Sciatic nerve (tissue), 2 donors: ENCODE measurements at places on chromosomes 1 and 21.

DNA sequence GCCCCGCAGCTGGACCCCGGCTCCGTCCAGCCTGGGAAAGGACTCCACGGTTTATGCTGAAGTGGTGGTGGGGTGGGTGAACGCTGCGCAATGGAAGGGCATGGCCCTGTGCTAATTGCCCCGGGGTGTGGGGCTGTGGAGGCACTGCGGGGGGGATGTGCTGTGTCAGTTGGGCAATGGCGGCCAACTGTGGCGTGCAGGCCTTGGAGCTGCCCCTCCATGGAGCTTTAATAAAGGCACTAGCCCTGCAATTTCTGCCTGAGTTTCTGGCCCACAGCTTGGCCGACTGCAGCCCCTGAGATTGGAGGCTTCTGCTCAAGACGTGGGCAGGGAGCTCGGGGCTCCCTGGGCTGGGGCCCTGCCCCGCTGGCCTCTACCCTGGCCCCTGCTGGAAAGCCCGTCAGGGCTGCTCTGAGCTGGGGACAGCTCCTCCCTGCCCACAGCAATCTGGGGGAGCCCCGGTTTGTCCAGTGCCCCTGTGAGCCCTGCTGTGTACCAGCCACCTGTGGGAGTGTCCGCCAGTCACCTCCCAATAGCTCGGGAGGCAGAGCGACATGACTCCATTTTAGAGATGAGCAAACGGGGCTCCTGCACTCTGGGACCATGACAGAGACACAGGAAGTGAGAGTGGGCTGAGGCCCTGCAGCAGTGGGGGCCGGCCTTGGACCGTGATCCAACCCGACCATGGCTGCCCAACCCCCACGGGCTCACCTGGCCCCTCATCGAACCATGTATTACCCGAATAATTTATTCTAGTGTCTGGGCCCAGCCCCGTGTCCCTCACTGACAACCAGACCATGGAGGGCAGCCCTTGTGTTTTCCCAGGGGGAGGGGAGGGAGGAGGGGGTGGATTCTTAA lies 8.7 kb upstream of the TNFRSF14 start:
- no peak for DNase-seq

GRCh38 chr1:241847796-241848685 lies at the start of gene EXO1:
EXO1 (plus strand) TSS chr1:241848204; CDS start chr1:241850426, 2,222 bp downstream.
- peak; percentile 89 for DNase-seq

DNA sequence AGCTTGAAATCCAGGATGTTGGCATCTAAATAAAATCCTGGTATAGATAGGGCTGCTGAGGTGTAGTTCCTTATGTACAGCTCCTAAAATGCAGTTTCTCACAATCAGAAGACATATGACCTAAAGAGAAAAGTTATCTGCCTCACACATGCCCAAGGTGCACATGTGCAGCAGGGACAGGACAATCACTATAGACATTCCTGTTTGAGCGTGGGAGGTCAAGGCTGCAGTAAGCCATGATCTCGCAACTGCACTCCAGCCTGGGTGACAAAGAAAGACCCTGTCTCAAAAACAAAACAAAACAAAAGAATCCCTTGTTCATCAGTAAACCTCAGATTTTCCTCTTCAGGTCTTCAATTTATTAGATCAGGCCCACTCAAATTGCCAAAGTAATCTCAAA lies 66.1 kb downstream of the SPATA6 start:
- DNase-seq = no peak

DNA sequence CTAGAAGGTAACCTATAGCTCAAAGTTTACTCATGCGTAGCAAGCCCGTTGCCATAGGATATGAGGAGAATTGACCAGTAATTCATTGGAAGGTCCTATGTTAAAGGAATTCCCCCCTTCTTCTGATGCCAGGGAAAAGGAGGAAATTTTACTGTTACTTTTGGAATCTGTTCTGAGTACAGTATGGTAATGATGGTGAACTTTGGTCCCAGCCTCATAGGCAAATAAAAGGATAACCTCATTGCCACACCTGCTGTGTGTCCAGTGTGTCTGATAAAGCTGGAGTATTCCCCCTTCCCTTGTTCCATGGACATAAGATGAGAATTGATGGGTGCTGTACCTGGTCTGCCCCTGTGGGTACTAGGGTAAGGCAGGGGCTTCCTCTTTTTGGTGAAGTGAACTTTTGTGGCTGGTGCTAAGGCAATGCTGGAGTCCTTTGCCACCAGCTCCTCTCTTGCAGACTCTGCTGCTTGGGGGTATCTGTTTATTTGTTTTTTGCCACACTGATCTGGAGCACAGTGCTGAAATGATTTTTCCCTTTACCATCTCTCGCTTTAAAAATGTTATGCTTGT lies 22.2 kb downstream of the MPZ start:
- no peak for DNase-seq

DNA sequence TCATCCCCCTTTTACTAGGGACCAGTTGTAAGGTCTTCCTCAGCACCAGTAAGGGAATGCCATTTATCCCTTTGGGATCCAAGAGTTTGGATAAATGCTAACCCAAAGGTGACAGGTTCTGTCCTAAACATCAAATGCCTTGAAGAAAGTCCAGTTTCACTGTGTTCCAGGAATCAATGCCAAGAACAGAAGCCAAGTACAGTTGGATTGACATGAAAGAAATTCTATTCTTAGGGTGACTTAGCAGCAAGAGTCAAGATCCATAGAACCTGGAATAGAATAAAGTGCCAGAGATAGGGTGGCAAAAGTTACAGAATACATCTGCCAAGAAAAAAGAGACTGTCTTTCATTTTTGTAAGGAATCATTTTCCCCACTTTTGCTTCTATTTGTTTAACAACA lies 94.9 kb upstream of the ADAMTS5 start:
- no peak for DNase-seq

DNA sequence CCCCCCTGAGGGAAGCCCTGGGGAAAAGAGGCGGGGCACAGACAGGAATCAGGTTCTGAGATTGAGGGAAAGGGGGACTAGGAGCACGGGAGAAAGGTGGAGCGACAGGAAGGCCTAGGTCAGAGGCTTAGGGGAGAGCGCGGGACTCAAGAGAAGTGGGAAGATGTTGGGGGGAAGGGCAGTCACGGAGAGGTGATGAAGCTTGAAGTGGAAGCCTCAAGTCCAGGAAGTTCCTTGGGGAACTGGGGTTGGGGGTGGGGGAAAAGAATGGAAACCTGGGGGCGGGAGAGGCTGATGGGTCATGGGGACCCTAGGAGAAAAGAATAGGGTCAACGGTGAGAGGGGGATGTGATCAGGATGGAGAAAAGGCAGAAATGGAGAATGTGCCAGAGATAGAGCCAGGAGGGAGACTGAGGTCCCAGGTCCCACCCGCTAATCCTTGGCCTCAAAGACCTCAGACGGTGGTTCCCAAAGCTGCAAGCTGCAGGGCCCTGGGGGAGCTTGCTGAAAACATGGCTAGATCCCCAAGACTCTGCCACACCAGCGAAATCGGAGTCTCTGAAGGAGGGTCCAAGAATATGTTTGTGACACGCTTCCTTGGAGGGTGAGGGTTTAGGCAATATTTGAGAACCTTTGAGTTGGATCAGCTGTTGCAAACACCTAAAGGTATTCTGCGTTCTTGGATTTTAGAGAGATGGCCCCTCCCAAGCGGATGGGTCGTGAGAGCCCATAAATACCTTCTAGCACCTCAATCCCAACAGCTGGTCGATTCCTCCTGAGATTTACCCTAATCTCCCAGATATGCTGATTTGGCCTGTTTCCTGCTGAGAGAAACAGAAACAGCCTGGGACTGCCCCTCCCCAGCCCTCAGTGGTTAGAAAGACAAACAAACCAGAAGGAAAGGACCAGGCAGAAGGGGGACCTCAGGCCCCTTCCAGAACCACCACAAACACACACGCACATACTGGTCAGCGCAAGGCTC lies 3.6 kb downstream of the C1orf232 start:
- DNase-seq = no peak
